Mesothelial cell of epicardium (in vitro differentiated cells): ENCODE measurements at places on chromosomes 11 and 22. TPM values are rescaled to one million over a fixed set of nuclear protein-coding genes. Genes with fewer than 3 reads are reported as not detected.

GRCh38 chr11:30533445-30533947, 52.7 kb downstream of the MPPED2 start:
- DNase-seq = no peak
- peaks cover 11% of the 10 kb centered on the region for H3K36me3 ChIP-seq
- peak overlapping the region; percentile 29 for H3K27ac ChIP-seq
- no peaks in the 10 kb centered on the region for H3K27me3 ChIP-seq
- no peak overlapping the region for H3K4me3 ChIP-seq

The ARHGAP20 gene
- 8.4 to 9.0 TPM (median 8.9 TPM) in 3 replicates for total RNA-seq

DNA sequence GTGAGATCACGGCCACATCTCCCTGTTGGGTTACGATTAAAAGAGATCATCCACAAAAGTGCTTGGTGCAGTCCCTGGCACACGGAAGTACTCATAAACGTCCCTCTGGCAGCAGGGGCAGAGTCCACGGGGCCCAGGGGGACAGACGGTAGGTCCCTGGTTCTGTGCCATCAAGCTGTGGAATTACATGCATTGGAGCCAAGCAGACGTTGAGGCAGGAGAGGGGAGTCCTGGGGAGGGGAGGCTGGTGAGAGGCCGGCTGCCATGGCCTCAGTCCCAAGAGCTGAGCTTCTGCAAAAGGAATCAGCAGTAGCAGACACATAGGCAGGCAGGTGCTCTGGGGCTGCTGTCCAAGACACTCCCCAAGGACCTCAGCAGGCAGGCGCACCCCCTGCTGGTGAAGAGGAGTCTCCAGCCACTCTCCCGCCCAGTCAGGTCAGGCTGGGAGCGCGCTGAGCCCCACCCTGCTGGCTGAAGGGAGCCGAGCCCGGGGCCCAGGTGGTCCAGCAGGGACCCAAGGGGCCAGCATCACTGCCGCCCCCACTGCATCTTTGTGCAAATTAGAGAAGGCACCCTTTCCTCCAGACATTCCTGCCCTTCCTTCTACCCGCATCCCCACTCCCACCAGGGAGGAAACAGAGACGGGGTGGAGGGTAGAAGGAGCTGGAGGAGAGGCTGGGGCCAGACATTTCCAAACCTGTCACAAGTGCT, 7.6 kb upstream of the KCTD17 start:
- DNase-seq = no peak
- no peak overlapping the region for H3K27ac ChIP-seq
- no peaks in the 10 kb centered on the region for H3K36me3 ChIP-seq
- no peak overlapping the region for H3K4me3 ChIP-seq

DNA sequence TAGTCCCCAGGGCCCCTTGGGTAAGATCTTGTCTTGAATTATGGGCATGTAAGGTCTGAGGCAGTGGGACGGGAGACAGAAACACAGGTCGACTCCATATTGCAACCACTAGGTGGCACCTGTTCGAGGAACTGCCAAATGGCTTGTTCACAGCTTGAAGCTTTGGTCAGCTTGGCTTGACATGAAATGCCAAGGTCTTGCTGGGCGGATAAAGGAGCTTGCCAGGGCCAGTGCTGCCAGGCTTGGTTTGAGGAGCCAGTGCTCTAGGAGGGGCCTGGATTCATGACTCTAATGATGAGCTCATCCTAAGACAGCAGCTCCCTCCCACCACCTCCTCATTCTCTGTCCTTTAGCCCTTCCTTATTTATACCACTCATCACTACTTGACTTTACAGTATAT, 11.9 kb upstream of the NRIP3 start:
- H3K4me3 ChIP-seq = no peak overlapping the region
- peak; percentile 51 for DNase-seq
- no peaks in the 10 kb centered on the region for H3K4me1 ChIP-seq
- H3K27me3 ChIP-seq = peaks cover 7% of the 10 kb centered on the region
- no peak overlapping the region for H3K27ac ChIP-seq

DNA sequence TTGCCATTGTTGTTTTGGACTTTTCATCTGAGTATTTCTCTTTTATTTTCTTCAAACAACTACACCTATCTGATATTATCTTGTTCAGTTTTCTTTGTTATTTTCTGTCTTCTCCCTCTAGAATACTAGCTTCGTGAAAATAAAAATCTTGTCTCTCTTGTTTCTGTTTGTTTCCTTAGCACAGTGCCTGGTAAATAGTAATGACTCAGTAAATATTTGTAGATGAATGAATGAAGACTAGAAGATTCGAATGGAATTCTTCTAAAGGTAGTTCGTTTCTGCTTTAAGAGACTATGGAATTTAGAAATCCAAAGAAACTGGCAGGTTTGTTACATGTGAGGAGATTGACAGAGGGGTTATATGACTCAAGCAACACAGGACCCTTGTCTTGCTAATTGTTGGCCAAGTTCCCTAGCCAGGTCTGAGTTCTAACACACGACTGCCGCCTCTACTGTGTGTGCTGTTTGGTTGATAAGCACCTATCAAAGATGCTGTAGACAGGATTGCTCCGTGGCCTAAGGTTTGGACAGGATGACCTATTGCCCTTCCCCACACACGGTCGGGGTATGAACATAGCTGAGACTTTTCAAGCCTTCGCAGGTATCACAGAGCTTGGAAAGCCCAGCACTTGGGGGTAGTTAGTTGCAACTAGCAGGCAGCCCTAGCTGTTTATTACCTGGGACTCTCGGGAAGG, 831 bp upstream of the TMEM135 start:
- H3K27ac ChIP-seq = peak overlapping the region; percentile 58
- H3K27me3 ChIP-seq = no peaks in the 10 kb centered on the region
- H3K4me1 ChIP-seq = peaks cover 27% of the 10 kb centered on the region
- no peak for DNase-seq

- H3K27ac ChIP-seq = no peak overlapping the region
- H3K27me3 ChIP-seq = no peaks in the 10 kb centered on the region
- no peak overlapping the region for H3K4me3 ChIP-seq
- peaks cover 13% of the 10 kb centered on the region for H3K4me1 ChIP-seq
- no peaks in the 10 kb centered on the region for H3K36me3 ChIP-seq
Measured at GRCh38 chr11:11171854-11172253, 181.2 kb downstream of the CSNK2A3 start.

- no peaks in the 10 kb centered on the region for H3K36me3 ChIP-seq
- H3K4me1 ChIP-seq = peaks cover 99% of the 10 kb centered on the region
- H3K4me3 ChIP-seq = no peak overlapping the region
- H3K27ac ChIP-seq = peak overlapping the region; percentile 94
- DNase-seq = no peak
Measured at GRCh38 chr11:12684315-12684714, 10.1 kb downstream of the TEAD1 start.

The CSTPP1 gene
- total RNA-seq = 42.9 to 44.7 TPM (median 44.0 TPM) in 3 replicates

The AMOTL1 gene
- total RNA-seq = 77.0 to 78.5 TPM (median 77.8 TPM) in 3 replicates

GRCh38 chr22:34111210-34111824, 191.0 kb upstream of the LARGE1 start:
- H3K4me3 ChIP-seq = no peak overlapping the region
- peaks cover 34% of the 10 kb centered on the region for H3K27me3 ChIP-seq
- no peaks in the 10 kb centered on the region for H3K36me3 ChIP-seq
- H3K27ac ChIP-seq = no peak overlapping the region
- peak; percentile 47 for DNase-seq
